ELR (cell line): ENCODE measurements at places on chromosomes 2 and 18.

DNA sequence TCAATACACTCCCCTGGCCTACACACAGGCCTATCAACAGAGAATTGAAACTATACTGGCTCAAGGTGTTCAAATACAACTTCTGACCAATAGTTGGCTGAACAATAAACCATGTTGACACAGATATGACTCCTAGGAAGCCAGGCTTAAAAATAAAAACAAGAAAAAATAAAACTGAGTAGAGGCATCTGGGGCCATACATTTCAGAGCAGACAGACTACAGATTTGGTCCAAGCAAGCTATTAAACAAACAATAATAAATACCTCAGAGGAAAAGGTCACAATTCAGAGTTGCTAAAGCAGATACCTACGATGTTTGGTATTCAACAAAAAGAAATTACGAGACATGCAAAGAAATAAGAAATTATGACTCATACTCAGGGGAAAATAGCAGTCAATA is 132.8 kb upstream of the ACVR2A start:
- DNase-seq = peak; percentile 30

GRCh38 chr18:461762-462161 is 38.7 kb downstream of the COLEC12 start:
- no peak for DNase-seq

DNA sequence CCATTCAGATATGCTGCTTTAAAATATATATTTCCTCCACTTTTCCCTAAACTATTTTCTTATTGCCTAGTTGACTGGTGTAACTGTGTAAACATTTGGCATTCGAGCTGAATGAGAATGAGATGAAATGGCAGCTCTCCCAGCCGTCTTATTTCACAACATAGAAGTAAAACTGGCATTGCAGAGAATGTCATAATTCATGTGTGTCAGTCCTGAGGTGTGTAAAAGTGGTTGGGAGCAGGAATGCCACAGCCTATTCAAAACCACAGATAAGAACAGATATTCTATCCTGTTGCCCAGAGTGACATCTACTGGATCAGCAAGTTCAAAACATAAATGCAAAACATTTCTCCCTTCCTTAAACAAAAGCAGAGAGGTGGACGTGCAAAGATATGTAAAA is 565.5 kb upstream of the CHAC2 start:
- DNase-seq = peak; percentile 75

DNA sequence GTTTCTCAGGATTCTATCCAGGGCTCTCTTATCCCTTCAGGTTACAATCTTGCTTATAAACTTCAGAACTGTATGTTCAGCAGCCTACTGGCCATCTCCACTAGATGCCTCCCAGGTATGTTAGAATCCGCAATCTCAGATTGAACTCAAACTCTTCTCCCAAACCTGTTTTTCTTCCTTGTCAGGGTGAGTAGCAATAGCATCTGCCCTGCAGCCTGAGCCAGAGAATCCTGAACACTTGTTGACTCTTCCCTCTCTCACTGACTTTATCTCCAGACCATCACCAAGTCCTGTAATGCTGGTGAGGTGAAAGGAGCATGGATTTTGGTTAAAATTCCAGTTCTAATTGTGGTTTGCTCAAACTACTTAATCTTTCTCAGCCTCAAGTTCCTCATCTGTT is 82.6 kb upstream of the ALPP start:
- DNase-seq = no peak

- DNase-seq = peak; percentile 71
These were observed 38.8 kb downstream of the LIMS1 start for GRCh38 chr2:108573061-108573460.

GRCh38 chr2:43464590-43464989 is 131.2 kb downstream of the THADA start:
- DNase-seq = no peak

- DNase-seq = no peak
These were observed 443.2 kb upstream of the ID2 start for GRCh38 chr2:8238521-8239230.

GRCh38 chr2:201419057-201419635 is 32.1 kb downstream of the TRAK2 start:
- peak; percentile 59 for DNase-seq

DNA sequence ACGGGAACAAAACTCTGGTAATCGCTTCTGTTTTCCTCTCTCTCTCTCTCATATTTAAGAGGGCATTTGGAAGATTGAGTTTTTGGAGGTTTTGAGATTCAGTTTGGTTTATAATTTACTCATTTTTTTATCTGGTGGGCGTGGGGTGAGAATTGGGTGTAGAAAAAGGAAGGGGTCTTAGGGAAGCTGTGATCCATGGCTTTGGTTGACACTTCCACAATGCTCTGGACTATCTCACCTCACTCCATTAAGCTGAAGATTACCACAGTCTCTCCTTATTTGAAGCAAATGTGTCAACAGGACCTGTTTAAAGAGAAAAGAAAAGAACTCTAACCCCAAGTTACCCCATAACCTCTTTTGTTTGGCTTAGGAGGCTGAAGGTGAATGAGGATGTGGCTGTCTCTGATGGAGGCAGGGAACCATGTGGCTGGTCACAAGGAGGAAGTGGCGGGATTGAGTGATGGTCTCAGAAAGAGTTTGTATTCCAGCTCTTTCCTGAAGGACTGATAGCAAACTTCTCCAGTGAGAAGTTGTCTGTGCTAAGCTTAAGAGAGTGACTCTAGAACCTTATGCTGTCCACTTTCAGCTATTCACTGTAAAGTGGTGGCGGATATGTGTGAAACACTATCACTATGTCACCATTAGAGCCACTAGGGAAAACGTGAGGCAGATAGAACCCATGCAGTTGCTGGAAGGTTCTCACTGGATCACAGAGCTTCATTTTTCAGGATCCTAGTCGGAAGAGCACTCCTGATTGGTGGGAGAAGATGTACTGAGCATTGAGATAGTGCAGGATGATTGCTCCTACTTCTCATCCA is 934 bp downstream of the ZNF804A start:
- peak; percentile 72 for DNase-seq

DNA sequence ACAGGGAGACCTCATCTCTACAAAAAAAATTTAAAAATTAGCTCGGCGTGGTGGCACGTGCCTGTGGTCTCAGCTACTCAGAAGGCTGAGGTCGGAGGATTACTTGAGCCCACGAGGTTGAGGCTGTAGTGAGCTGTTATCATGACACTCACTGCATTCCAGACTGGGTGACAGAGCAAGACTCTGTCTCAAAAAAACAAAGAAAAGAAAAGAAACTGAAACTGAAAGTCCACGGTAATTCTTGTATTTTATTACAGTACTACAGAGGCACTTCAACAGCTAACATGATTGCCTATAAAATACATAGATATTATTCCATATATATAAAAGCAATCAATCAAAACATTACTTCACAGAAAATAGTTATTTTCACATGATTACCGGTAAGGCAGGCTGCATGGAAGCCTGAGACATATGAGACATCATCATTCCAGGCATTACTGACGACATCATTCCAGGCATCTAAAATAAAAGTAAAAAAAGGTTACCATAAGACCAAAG is 23.1 kb downstream of the PRPF40A start:
- peak; percentile 91 for DNase-seq

GRCh38 chr2:168480825-168481585 is 24.9 kb downstream of the CERS6 start:
- peak; percentile 6 for DNase-seq

GRCh38 chr2:173982918-173983317 is 17.7 kb upstream of the SP3 start:
- DNase-seq = no peak

GRCh38 chr2:5942204-5942603 is 250.0 kb downstream of the SOX11 start:
- no peak for DNase-seq

DNA sequence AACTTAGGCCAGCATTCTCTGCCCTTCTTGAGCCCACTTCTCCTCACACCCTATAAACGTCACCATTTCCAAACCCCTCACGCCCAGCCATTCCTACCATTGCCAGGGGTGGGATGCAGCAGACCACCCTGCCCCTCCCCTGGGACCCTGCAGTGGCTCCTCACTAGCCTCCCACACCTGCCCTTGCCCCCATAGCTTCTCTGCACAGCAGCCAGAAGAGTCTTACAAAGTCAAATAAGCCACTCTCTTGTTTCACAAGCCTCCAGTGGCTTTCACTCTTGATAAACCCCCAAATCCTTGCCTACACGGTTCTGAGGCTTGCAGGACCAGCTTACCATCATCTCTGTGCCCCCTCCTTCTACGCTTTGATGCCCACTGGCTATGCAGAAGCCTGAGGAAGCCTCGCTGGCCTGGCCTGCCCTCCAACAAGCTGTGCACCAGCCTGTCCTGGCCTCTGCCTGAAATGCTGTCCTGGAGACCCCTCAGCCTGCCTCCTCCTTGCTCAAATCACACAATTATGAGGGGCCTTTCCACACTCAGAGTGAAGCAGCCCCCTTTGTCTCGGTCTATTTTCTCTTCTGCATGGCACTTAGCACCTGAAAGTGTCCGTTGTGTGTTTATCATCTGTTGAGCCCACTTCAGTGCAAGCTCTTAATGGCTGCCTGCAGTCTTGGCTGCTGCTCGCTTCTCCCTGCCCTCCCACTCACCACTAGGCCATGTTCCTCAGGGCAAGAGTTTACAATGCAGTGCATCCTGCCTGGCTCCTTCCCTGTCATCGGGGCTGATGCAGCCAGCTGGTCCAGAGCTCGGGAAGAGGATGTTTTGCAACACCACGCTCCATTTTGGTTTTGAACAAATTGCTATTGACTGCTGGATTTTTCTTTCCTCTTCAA is 82.6 kb upstream of the RGPD5 start:
- DNase-seq = no peak

- DNase-seq = no peak
These were observed 105.9 kb downstream of the NAT8 start for GRCh38 chr2:73536133-73536840.

GRCh38 chr2:45739796-45740485 is 88.5 kb downstream of the PRKCE start:
- DNase-seq = no peak

DNA sequence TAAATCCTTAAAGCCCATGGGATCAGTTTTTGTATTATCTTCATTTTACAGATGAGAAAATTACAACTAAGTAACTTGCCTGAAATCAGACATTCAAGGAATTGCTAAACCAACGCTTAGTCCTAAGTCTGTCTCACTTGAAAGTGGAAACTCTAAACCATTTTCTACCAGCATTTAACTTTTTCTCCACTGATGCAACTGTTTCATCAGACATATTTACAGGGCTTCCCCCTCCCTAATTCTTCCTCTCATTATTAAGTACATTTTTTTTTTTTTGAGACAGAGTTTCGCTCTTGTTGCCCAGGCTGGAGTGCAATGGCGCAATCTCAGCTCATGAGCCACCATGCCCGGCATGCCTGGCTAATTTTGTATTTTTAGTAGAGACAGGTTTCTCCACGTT is 88.6 kb downstream of the ACVR1C start:
- no peak for DNase-seq

DNA sequence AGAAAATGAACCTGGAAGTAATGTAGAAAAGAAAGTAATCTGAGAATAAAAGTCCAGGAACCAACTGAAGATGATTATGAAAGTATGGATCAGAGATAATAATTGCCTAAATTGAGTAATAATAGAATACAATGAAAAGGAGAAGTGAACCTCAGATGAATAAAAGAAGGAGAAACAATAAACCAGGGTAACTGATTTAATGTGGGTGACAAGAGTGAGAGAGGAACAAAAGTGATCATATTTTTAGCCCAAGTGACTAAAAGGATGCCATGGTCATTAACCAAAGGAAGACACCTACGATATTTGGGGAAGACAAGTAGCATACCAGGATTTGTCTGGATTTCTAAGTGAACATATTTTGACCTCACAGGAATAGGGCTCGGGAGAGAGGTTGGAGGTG is 600.6 kb downstream of the RNF144A start:
- DNase-seq = no peak

- DNase-seq = no peak
These were observed 278.7 kb downstream of the GULP1 start for GRCh38 chr2:188570370-188570769.
